B cell (primary cell): ENCODE measurements at places on chromosomes 1 and 21.

- DNase-seq: no peak
Observed at GRCh38 chr1:157089789-157090188, 9.8 kb downstream of the ETV3L start.

DNA sequence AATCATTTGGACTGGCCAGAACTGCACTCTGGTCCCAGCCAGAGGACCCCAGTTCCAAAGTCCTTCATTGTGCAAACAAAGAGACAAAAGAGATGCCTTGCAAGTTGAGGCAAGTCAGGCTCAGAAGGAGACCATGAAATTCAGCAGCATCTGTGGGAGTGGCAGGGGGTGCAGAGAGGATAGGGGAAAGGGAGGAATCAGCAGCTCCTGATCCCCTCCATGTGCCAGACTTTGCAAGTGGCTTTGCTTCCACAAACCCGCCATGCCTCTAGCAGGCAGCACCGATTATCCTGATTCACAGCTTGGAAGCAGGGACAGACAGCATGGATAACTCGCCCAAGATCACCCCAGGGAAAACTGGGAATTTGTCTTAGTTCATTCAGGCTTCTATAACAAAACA is 2.1 kb upstream of the CAPN9 start:
- DNase-seq: no peak

- no peak for DNase-seq
Observed at GRCh38 chr1:230896779-230897178, 28.5 kb upstream of the C1orf198 start.

DNA sequence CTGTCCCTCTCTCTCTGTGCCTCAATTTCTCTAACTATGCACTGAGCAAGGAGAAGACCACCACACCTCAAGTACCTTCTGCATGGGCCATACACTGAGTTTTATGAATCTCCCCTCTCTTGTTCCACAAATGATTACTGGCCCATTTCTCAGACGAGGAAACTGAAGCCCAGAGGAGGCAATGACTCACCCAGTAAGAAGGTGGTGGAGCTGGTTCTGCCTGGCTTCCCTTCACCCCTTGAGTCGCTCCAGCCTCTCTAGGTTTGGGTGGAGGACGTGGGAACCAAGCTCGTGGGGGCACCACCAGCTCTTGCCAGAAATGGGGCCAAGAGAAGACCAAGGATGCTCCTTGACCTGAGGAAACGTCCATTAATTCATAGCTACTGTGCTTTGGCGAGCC is 21.3 kb upstream of the RUNX3 start:
- DNase-seq: no peak
